ENCODE measurements at places on chromosomes 5 and 9.
A peak's percentile ranks its signal among the peaks of the same experiment; 100 is the strongest.

- DNase-seq, result no peak
Measured at GRCh38 chr5:1315018-1315708, 20.3 kb upstream of the TERT start.

DNA sequence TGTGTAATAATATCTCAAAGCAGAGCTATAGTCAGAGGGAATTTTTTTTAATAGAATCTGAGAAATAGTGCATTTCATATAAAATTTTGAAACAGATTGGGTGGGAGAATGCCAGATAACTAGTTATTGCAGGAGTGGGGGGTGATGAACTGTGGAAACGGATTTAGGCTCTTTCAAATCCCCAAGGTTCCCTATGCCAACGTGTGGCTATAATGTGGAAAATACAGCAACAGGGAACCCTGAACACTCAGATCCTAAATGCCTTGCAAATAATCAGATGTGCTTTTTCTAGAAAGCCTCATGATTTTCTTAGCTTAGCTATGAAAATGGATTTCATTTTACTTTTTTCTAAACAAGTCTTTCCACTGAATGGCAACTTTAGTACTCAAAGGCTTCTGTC, 180.5 kb upstream of the DMAC1 start:
- DNase-seq, result no peak

DNA sequence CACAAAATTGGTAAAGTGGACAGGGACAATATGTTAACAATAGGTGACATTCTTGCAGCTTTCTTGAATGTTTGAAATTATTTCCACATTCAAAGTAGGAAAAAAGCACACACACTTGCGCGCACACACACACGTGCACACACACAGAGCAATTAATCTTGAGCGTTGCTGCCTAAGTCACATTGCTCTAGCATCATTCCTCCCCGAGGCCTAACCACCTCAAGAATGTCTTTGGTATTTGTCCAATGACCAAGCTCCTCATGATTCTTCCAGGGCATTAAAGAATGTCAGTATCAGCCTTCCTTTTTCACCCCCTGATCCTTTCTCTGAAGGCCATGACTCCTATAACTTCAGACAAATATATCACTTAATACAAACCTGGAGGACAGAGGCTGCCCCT, 198.1 kb downstream of the NPR3 start:
- DNase-seq, result peak; percentile 59

DNA sequence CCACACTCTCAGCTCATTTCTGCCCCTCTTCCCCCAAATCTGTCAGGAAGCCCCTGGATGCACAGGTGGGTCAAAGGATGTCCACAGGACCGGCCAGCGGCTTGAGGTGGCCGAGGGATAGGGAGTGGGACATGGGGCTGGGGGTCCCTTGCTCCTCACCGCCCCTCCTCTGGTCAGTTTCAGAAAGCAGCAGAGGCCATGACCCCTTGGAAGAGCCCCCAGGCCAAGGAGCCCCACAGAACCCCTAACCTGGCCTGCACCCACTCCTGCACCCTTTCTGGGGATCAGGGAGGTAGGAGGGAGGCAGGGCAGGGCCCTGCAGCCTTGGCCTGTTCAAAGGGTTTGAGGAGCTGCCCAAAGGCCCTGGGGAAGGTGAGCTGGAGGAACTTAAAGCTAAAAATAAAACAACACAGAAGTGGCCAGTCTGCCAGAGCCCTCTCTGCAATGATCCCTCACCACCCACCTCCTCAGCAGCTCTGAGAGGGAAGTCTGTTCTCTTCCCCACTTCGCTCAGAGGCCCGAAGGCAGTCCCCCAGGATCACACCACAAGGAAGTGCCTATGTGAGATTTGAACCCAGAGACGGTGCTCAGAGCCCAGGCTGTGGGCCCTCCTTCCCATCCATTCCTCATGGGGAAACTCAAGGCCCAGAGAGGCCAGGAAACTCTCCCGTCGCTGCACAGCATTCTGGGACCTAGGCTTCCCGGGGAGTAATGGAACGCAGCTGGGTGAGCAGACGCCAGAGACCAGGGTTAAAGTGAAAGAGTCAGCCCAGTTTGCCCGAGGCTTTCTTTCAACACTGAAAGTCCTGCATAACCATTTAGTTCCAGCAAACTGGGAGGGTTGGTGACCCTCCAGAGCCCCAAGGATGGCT, 910 bp downstream of the ENG start:
- no peak for DNase-seq

GRCh38 chr9:71363286-71363961, 242.0 kb upstream of the TRPM3 start:
- DNase-seq, result no peak

DNA sequence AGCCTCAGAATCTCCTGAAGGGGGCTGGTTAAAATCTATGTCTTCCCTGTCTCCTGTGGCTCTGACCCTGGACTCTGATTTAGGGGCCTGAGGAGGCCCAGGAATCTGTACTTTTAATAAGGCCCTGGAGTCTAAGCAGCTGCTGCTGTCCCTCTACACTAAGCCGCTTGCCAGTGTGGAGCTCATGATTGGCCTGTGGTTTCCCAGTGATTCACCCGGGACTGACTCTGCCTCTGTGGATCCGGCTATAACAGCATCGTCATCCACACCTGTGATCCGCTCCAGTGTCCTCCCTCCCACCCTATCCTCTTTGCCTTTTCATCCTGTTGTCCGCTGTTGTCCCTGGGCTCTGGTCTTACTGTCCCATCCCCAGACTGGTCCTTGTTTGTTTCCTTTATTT, 3.7 kb downstream of the SLC31A2 start:
- DNase-seq, result peak; percentile 69

DNA sequence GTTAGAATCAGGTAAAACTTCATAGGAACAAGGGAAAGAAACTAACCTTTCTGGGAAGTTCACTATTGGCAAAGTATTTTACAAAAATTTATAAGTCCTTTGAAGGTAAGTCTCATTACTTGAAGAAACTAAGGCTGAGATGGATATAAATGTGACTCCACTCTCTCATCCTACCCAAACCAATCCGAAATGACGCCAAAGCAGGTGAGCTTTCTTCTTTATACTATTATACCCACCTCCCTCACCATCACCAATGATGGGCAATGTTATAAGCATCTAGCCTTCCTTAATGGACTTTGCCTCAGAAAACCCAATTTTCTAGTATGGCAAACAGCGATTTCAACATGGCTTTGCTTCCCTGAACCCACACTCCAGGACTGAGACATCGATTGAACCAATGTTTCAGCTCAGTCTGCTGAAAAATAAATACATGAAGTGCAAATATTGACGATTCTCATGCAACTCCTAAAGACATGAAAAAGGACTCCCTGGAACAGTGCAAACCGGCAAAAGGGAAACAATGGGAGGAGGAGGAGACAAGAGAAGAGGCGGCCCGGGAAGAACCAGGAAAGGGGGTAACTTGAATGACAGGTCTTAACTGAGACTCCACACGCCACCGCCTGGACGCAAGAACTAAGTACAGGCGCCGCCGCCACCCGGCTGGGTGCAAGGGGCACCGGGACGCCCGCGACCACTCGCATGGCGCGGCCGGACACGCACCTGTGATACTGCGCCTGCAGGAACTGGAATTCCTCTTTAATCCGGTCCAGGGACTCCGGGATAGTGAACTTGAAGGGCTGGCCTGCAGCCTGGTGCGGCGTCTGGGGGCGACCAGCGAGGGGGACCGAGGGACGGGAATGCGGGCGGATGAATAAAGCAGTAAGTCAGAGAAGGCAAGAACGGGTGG, 2.5 kb downstream of the TLE1 start:
- DNase-seq, result peak; percentile 91

- DNase-seq, result no peak
Measured at GRCh38 chr5:156103155-156103885, 223.6 kb upstream of the SGCD start.

GRCh38 chr5:76547891-76548524, 75.2 kb downstream of the F2RL2 start:
- DNase-seq, result no peak
